ENCODE measurements at places on chromosomes 11 and 22.

- peak; percentile 47 for DNase-seq
Observed at GRCh38 chr11:44305470-44306051, 4.4 kb downstream of the ALX4 start.

- DNase-seq: no peak
Observed at GRCh38 chr11:31947051-31947450, 135.9 kb upstream of the PAX6 start.

GRCh38 chr22:23128269-23129108 lies 13.3 kb downstream of the RSPH14 start:
- peak; percentile 93 for DNase-seq

DNA sequence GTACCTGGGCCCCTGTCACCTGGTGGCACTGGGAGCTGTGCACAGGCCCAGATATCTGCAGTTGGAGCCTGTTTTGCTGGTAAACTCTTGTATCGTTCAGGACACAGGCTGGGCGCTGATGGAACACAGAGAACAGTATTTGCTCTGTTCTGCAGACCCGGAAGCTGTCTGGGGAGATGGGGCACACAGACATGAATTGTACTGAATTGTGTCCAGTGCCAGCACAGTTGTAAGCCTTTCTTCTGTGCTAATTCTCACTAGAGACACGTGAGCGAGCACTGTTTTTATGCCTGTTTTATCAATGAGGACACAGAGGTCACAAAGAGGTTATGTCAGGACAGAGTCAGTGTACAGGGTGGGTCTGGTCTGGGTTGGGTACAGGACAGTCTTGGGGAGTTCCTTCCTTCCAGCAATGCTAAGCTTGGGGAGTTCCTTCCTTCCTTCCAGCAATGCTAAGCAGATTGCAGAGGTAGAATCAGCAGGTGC lies 24.4 kb upstream of the ACR start:
- peak; percentile 26 for DNase-seq

DNA sequence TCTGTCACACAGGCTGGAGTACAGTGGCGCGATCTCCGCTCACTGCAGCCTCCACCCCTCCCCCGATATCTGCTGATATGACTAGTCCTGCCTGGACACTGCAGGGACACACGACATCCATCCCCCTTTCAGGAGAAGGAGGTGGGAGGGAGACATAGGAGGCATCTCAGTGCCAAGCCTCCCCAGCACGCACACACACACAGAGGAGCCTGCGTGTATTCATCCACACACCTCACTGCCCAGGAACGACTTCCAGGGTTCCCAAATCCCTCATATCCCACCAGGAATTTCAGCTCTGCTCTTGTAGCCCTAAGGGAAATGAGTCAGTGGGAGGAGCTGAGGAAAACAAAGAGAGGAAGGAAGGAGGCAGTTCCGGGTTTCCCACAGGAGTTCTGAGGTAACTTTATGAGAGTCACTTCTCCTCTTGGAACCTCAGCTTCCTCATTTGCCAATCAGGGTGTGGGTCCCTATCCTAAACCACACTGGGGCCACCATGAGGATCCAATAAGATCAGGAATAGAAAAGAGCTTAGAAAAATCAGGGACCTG lies 37.2 kb upstream of the ACER3 start:
- DNase-seq: no peak

DNA sequence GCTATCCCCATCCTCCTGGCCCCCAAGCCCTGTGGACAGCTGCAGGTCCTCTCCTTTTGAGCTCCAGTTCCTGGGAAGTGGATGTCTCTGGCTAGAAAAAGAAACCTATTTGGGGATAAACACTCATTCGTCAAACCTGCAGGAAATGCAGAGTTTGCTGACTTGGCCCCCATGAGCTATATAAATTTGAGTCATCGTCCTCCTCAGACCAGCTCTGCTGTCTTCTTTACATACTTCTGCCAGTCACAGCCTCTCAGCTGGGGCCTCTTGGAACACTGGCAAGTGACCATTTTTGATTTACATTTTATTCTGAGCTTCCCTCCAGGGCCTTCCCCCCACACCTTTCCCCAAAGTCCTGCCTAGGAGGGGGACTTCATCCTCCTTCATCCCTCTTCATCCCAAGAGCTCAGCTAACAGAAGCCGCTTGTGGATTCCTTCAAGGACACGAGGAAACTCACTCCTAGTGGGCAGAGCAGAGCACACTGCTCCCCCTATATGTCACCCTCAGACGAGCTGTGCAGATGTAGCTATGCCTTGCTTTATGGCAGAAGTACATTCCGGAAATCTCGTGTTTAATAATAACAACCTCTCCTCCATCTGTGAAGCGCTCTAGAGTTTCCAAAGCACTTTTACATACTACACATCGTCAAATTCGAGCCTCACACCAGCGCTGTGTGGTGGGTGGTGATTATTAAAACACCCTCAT lies 131.8 kb downstream of the FEZ1 start:
- DNase-seq: no peak

GRCh38 chr22:22687638-22688500 lies 43.5 kb downstream of the GGTLC2 start:
- DNase-seq: peak; percentile 82

DNA sequence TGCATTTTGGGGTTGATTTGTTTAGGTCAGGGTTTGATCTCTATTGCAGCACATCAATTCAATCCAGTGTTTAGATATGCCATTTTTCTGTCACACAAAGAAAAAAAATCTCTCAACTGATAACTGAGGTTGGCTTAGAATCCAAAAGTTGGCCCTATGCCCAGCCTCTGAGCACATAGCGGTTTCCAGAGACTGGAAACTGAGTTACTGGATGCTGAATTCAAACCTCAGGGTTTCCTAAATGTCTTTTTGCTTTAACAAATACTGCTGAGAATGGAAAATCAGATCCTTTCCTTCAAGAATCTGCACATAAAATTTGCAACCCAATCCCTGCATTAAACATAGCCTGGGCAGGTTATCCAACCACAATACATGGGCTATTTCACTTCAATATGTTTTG lies 4.0 kb downstream of the P4HA3 start:
- peak; percentile 18 for DNase-seq

- DNase-seq: no peak
Observed at GRCh38 chr22:30861688-30862552, 106.7 kb downstream of the MORC2 start.

- DNase-seq: peak; percentile 80
Observed at GRCh38 chr11:76918941-76919386, 58.2 kb downstream of the ACER3 start.

GRCh38 chr22:45738206-45738605 lies 66.6 kb downstream of the ATXN10 start:
- no peak for DNase-seq

DNA sequence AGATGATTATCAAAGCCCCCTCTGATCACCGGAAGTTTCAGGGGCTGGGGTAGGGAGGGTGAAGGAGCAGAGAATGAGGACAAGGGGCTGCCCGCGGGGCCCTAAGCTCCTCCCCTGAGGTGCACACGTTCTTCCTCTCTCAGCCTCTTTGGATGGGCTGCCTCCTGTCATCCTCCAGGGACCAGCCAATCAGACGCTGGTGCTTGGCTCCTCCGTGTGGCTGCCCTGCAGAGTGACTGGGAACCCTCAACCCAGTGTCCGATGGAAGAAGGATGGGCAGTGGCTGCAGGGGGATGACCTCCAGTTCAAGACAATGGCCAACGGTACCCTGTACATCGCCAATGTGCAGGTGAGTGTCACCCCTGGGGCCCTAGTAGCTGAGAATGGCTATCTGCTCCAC lies 7.5 kb downstream of the ROBO3 start:
- DNase-seq: no peak

DNA sequence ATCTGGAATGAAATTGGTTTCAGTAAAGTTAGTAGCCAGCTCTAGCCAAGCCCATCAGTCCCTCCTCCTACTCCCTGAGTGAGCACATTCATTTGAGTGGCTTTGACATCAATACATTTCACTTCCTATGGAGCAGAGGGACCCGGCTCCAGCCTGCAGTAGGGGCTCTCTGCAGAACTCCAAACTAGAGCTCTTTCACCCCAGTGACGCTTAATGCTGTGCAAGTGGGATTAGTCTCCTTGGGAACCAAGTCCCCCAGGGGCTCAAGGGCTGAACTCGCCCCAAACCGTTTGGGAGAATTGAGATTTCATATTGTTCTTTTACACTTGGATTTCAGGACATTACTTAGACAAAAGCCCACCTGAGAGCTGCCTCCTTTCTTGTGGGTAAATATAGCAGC lies 4.4 kb upstream of the FAM181B start:
- no peak for DNase-seq

DNA sequence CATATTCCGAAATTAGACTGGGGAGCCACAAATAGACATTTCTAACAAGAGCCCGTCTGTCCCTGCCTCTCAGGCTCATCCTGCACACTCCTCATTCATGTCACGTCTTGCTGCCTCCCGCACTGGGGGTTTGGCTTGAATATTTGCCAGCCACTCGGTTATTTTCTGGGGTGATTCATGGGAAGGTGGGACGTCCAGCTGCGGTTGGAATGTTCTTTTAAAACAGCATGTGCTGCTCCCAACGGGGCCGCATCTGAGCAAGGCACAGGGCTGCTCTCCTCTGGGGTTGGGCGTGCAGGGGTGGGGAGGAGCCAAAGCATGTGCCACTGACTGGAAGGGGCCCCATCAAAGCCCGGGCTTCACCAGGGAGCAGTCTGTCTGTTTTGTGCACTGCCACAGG lies 25.9 kb upstream of the SLC5A4 start:
- DNase-seq: peak; percentile 33

- no peak for DNase-seq
Observed at GRCh38 chr11:35554491-35555437, 29.3 kb upstream of the PAMR1 start.

DNA sequence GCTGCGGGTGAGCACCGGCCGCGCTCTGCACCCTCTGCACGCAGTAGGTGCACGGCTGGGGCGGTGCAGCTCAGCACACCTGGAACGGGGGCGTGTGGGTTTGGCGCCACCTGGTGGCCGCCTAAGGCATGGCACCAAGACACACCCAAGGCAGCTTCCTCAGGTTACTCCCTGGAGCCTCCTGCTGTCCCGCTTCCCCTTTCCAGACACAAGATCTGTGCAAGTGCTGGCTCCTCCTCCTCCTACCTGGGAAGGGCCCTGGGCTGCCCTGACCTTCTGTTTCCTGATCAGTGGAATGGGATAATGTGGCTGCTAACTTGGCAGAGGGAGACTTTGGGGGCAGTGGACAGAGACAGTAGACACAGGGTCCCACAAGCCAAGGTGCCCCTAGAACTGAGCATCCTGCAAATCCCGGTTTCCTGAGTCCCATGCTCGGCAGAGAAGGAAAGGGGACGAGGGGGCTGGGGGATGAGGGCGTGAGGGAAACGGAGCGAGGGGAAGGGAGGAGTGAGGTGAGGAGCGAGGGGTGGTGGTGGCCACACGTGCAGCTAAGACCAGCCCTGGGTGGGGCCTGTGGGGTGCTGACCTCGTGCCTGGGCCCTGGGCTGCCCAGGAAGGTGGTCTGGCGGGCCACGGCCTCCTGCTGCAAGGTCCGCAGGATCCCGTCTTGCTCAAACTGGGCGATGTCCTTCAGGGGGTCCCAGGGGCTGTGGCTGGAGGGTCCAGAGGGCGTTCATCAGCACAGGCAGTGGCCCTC lies 34.8 kb upstream of the CARS1 start:
- DNase-seq: peak; percentile 74

DNA sequence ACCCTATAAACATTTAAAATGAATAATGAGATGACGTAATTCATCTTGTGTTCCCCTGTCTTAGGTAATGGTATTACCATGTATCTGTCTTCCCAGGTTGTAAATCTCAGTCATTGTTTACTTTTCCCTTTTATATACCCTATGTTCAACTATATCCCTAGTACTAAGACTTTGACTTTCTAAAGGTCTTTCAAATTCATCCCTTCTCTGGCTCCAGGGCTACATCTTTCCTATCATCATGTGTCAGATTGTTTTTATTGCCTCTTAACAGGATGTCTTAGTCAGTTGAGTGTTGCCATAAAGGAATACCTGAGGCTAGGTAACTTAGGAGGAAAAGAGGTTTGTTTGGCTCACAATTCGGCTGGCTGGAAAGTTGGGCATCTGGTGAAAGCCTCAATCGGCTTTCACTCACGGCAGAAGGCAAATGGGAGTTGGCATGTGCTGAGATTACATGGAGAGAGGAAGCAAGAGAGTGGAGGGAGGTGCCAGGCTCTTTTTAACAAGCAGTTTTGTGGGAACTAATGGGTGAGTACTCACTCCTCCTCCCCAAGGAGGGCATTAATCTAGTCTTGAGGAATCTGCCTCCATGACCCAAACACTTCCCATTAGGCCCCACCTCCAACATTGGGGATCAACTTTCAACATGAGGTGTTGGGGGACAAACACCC lies 11.6 kb upstream of the DLAT start:
- DNase-seq: no peak

GRCh38 chr11:16815047-16815767 lies 76.8 kb downstream of the C11orf58 start:
- peak; percentile 59 for DNase-seq
